T1000 (cell line): ENCODE measurements at places on chromosomes 3 and 15.

DNA sequence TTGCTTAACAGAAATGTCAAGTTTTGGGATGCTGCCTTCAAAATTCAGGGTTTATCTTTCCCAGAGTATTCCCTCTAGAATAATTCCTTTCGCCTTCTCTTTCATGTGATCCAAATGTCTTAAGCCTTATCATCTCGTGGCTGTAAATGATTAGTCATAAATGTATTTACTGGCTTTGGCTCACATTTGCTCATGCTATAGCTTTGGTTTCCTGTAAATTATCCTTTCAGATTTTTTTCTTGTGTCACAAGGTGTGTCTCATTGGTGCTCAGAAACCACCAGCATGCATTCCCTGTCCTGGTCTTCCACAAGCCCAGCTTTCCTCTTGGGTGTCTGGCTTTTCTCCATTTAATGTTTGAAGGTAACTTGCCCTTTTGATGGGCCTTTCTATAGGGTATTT is 692.7 kb upstream of the ALCAM start:
- no peak for DNase-seq

DNA sequence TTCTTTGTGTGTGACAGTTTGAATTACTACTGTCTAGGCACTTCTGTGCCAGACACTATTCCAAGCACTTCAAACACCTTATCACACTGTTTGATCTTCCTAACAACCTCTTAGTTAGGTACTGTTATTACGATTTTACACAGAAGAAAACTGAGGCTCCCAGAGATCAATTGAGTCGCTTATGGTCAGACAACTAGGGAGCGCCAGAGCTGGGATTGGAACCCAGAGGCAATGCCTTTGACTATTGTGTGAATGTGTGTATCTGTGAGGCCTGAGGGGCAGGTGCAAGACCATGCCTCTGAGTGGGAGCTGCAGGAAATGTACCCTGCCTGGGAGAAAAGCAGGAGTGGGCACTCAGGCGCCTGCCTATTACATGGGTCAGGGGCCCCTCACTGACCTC is 1.8 kb downstream of the TRH start:
- DNase-seq: no peak

GRCh38 chr15:75597667-75598341 is 18.7 kb upstream of the PTPN9 start:
- no peak for DNase-seq

DNA sequence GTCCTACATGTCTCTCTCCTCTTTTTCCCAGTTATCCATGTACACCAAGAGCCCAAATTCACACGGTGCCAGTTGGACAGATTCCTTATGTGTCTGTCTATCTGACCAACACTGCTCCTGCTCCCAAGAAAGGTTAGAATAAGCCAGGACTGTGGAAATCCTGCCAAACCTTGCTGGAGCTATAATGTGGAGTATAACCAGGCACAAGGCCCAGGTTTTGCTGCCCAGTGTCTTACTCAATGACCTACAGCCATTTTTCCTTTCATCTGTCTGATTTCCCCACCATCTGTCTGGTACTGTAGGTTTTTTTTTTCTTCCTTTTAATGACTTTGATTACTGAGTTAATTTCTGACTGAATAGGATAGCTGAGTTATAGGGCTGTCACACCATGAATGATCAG is 26.5 kb upstream of the MINDY4B start:
- DNase-seq: no peak

DNA sequence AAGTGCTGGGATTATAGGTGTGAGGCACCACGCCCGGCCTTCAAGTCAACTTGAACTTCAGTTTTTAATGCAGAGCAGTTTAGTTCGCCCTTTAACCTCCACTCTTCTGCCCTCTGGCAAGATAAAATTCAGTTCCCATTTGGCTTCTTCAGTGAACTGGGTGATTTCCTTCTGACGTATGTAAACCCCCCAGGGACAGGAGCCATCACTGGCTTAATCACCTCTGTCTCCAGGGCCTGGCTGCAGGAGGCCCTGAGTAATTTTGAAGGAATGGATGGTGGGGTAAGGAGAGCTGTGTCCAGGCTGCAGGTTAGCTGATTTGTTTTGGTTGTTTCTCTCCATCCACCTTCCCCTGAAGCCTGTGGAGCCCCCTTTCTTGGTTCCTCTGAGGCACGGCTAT is 11.9 kb downstream of the MCM2 start:
- DNase-seq: peak; percentile 51

GRCh38 chr15:94453227-94453988 is 222.0 kb downstream of the MCTP2 start:
- DNase-seq: no peak

DNA sequence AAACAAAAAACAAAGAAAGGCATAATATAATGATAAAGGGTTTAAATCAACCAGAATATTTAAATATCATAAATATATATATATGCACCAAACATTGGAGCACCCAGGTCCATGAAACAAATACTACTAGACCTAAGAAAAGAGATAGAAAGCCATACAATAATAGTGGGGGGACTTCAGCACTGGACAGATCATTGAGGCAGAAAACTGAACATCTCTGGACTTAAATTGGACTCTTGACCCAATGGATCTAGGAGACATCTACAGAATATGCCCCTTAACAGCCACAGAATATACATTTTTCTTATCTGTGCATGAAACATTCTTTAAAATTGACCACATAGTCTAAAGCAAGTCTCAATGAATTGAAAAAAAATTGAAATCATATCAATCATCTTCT is 48.7 kb upstream of the CD96 start:
- no peak for DNase-seq

DNA sequence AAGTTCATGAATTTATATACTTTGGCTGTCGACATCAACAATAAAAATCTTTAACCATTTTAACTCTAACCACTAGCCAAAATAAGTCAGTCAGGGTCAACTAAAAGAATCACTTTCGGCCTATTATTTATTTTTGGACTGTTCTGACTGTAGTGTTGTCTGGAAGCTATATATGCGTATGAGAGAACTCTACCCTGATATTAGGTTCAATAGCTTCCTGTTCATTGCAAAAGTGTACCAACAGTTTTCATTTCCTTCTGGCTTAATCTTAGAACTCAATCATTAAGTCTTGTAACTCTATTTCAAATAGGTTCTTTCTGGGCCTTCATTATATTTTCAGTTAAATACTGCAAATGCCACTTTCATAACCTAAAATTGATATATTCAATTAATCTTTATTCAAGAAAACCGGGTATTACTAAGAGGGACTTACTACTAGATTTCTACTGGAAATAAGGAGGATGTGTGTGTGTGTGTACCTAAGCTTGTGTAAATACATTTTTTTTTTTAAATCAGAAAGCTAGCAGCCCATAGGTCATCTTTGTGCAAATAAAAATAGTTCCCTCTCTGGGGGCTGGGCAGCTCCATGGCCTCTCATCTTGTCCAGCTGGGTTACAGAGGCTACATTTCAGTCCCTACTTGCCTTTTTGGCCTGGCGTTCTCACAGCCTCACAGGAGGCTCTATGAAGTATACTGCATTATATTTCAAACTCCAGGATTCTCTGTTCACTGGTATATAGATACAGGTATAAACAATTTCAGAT is 5.8 kb downstream of the SERPINI2 start:
- no peak for DNase-seq

GRCh38 chr15:95105229-95105628 is 873.9 kb downstream of the MCTP2 start:
- DNase-seq: no peak

- DNase-seq: no peak
These were observed 97.4 kb downstream of the SLC9A9 start for GRCh38 chr3:143750841-143751240.

DNA sequence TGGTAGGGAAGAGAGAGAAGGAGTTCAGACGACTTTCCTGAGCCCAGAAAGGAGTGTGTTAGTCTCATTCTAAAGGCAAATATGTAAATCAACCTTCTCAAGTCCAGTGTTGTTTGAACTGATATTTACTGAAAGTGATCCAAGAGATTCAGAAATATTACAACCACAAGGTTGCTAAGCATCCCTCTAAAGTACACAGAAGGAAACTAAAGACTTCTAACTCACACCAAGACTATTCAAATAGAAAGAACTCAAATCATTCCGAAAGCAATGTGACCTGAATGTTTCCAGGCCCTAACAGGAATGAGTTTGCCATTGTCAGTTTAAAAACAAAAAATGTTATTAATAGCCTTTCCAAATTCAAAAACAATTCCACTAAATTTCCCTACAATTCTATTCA is 56.9 kb upstream of the VGLL3 start:
- no peak for DNase-seq

- DNase-seq: no peak
These were observed 536.4 kb downstream of the UNC13C start for GRCh38 chr15:54514601-54515000.
